ENCODE measurements at places on chromosomes 11 and 22. TPM values are rescaled to one million over a fixed set of nuclear protein-coding genes. Genes with fewer than 3 reads are reported as not detected.

OR51E2 gene
- not detected for total RNA-seq

TBX10 gene
- total RNA-seq = not detected

TRPM5 gene
- not detected for total RNA-seq

PKDREJ gene
- total RNA-seq = not detected

OR56A1 gene
- total RNA-seq = not detected

NOX4 gene
- total RNA-seq = 47.7 TPM

APOC3 gene
- not detected for total RNA-seq

TLCD5 gene
- total RNA-seq = 6.3 TPM

PLAAT5 gene
- total RNA-seq = not detected

CYP2D6 gene
- 0.97 TPM for total RNA-seq

SLC25A45 gene
- total RNA-seq = 4.8 TPM

SERHL2 gene
- 0.76 TPM for total RNA-seq

SCARF2 gene
- total RNA-seq = 20.1 TPM

FAM180B gene
- not detected for total RNA-seq

CNTN5 gene
- total RNA-seq = not detected

MS4A12 gene
- total RNA-seq = not detected

SSH3 gene
- total RNA-seq = 22.5 TPM

MS4A6A gene
- 2.9 TPM for total RNA-seq

TRIM22 gene
- total RNA-seq = 73.4 TPM

MCHR1 gene
- not detected for total RNA-seq

ZNF74 gene
- total RNA-seq = 13.4 TPM

SEPTIN3 gene
- not detected for total RNA-seq

NAALADL1 gene
- 6.8 TPM for total RNA-seq

FDXACB1 gene
- 3.3 TPM for total RNA-seq

CALCA gene
- not detected for total RNA-seq

OR51M1 gene
- not detected for total RNA-seq

TMEM151A gene
- total RNA-seq = not detected

OR4D5 gene
- not detected for total RNA-seq

MMP27 gene
- total RNA-seq = not detected

SCGB1A1 gene
- total RNA-seq = not detected

FAM111B gene
- total RNA-seq = 17.4 TPM

PATL1 gene
- total RNA-seq = 33.1 TPM

STARD10 gene
- total RNA-seq = 16.1 TPM

OR8D1 gene
- not detected for total RNA-seq

CHRM1 gene
- total RNA-seq = not detected

DDIAS gene
- 9.2 TPM for total RNA-seq

FGF3 gene
- not detected for total RNA-seq

PCNX3 gene
- total RNA-seq = 53.9 TPM

CSF2RB gene
- total RNA-seq = 20.6 TPM

FGF19 gene
- total RNA-seq = not detected

PHOX2A gene
- total RNA-seq = not detected

MYRF gene
- 1.8 TPM for total RNA-seq

POU2AF1 gene
- not detected for total RNA-seq

PTS gene
- total RNA-seq = 41.9 TPM

OR8D4 gene
- not detected for total RNA-seq

Data from endothelial cell of umbilical vein (primary cell).